ENCODE measurements at places on chromosomes 3 and 15.
A peak's percentile ranks its signal among the peaks of the same experiment; 100 is the strongest.

DNA sequence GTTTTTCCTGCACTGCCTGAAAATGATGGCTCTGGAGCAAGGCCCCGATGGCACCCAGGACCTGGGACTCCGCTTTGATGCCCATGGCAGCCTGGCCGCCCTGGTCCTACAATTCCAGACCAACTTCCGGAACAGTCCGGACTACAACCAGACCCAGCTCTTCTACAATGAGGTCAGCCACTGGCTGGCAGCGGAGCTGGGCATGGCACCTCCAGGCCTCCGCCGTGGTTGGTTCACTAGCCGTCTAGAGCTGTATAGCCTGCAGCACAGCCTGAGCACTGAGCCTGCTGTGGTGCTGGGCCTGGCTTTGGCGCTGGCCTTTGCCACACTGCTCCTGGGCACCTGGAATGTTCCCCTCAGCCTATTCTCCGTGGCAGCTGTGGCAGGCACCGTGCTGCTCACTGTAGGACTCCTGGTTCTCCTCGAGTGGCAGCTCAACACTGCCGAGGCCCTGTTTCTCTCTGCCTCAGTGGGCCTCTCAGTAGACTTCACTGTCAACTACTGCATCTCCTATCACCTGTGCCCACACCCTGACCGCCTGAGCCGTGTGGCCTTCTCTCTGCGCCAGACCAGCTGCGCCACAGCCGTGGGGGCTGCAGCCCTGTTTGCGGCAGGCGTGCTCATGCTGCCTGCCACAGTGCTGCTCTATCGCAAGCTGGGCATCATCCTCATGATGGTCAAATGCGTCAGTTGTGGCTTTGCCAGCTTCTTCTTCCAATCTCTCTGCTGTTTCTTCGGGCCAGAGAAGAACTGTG lies 10.9 kb downstream of the DISP2 start:
- peak; percentile 56 for DNase-seq

DNA sequence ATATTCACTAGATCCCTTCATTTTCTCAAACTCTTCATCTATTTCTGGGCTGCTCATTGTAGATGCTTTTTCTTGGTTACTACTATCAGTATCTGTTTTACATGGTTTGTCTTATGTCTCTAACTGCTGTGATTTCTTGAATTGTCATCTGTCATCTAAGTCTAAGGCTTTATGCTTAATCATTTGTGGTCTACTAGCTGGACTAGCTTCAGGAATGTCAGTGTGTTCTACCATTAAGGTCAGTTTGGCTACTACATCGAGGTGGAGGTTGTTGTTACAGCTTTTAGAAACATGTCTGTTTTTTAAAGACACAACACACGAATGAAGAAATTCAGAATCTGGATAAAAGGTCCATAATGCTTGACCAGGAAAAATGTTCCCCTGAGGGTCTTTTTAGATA lies 82.2 kb downstream of the ABI3BP start:
- DNase-seq: no peak

DNA sequence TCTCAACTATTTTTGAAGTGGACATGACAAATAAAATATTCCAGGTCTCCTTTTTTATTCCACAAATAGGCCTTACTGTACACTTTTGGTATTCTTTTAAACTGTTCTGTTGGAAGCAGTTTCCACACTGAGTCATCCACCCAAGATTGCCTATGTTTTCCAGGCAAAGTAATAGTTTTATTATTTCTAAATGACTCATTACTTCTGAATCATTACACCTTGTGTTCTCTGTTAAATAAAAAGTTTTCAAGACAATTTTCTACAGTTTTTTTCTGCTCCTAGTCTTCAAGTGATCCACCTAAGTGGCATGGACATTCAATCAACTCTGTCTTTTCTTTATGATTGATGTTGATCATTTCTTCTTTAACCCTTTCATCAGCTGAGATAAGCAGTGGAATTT lies 26.5 kb downstream of the PPP2R3A start:
- DNase-seq: no peak

GRCh38 chr3:16300881-16301359 lies 35.9 kb downstream of the OXNAD1 start:
- no peak for DNase-seq

DNA sequence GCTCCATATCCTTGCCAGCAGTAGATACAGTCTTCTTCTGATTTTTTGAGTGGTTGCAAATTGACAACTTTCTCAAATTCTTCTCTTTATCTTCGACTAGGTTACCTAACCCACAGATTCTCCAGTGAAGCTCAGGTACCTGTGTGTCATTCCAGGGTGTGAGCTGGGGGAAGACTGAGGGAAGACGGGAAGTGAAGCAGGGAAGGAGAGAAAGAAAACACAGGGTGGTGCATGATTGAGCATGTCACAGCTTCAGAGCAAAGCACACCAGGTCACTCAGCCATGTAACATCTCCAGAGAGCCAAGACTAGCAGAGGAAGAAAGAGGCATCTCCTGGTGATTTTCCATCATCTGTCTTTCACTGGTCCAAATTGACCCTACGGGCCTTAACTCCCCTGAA lies 67.2 kb downstream of the LSM3 start:
- DNase-seq: no peak

- DNase-seq: no peak
Observed at GRCh38 chr15:60480149-60480548, 1.2 kb upstream of the ICE2 start.

DNA sequence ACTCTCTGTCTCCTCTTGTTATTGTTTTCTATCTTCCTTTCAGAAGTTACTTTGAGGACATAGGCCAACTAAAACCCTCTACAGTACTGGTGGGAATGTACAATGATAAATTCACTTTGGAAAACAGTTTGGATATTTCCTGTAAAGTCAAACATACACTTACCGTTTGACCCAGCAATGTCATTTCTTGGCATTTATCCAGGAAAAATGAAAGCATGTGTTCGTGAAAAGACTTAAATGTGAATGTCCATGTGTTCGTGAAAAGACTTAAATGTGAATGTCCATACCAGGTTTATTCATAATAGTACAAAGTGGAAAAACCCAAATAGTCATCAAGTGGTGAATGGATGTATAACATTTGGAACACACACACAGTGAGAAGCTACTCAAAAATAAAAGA lies 361.5 kb upstream of the DPH6 start:
- no peak for DNase-seq

- DNase-seq: no peak
Observed at GRCh38 chr15:74709011-74709410, 13.2 kb upstream of the EDC3 start.

DNA sequence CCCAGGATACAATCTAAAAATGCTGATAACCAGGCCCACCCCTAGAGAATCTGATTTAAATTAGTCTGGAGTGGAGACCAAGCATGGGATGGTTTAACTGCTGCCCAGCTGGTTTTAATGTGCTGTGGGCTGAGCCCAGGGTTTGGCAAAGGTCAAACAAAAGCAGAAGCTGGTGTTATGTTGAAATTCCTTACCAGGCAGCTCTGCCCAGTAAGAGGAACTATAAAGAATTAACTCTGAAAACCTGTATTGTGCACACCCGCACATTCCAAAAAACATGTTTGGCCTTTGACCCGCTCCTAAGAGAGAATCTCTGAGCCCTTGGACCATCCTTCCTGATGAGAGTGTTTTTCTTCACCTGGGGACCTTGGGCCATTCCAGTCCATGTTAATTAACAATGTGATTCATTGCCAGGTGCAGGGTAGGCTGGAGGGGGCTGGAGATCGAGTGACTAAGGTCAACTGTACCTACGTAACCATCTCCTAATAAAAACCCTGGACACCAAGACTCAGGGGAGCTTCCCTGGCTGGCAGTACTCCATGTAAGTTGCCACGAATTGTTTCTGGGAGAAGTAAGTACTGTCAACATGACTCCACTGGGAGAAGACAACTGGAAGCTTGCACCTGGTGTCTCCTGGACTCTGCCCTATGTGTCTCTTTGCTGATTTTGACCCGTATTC lies 10.9 kb downstream of the CCDC13 start:
- no peak for DNase-seq

GRCh38 chr15:37574985-37575384 lies 359.5 kb upstream of the TMCO5A start:
- DNase-seq: no peak

DNA sequence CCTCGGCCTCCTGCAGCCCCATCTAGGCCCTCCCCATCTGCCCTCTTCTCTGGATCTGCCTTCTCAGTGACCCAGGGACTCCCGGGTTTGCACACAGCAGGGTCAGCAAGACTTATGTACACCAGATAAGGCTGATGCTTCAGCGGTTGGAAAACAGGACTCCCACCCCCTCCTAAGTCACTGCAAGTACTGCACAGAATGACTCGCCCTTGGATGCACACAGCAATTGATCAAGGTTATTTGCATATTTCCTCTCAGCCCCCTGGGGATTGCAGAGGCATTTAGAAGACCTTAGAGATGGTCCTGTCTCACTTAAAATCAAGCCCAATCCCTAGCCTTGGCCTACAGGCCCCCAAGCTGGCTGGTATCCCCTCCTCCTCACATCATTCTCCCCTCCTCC lies 8.9 kb downstream of the ACAN start:
- no peak for DNase-seq

GRCh38 chr15:58793862-58794261 lies 22.8 kb downstream of the MINDY2 start:
- no peak for DNase-seq

DNA sequence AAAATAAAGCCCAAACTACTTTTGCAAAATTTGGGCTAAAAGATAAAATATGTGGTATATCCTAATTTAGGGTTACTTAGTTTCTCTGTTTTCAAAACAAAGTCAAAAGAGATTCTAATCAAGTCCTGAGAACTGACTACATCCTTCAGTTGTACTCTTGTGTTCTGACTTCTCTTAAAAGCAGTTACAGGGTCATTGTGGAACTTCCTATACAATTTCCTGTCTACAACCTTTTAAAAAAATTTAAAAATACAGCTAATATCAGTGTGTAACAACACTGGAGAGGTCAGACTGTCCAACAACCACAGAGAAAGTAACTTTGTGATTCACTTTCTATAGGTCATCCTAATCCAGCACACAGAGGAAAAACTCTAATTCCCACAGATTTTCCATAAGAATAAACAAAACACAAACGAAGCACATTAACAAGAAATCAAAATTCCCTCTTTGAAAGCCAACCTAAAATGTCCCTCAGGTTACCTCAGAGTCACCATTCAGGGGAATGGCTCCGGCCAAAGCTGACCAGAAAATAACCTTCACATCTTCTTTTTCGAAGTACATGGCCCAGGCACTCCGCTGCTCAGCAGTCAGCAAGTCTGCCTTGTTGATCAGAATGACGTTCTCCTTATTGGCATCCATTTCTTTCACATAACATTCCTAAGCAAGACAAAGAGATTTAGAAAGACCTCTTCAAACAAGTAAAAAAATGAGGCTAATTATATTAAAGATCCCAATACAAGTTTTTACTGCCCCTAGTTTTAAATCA lies 13.3 kb downstream of the LSG1 start:
- no peak for DNase-seq

- DNase-seq: no peak
Observed at GRCh38 chr3:37803726-37804469, 57.8 kb upstream of the CTDSPL start.
